ENCODE measurements at places on chromosomes 3 and 15.

- DNase-seq, result no peak
- no peaks in the 10 kb centered on the region for H3K27me3 ChIP-seq
- no peaks in the 10 kb centered on the region for H3K4me1 ChIP-seq
- no peak overlapping the region for H3K4me3 ChIP-seq
These were observed 20.0 kb upstream of the ZBTB47 start for GRCh38 chr3:42633544-42633943.

DNA sequence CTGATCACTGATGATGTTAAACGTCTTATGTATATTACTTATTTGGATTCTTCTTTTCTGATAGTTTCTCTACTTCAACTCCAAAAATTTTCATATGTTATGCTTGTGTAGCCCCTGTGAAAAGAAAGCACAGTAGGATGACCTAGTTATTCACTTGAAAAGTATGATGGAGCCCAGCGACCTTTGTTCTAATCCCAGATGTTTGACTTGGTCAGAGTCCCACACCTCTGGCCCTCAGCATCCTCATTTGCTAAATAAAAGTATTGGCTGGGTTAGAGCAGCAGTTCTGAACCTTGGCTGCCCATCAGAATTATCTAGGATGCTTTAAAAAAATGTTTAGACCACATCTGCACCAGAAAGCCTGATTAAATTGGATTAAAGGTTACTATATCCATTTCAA, 173.7 kb downstream of the ATG7 start:
- no peak overlapping the region for H3K4me3 ChIP-seq
- H3K36me3 ChIP-seq, result no peaks in the 10 kb centered on the region
- DNase-seq, result no peak
- no peaks in the 10 kb centered on the region for H3K27me3 ChIP-seq
- no peaks in the 10 kb centered on the region for H3K4me1 ChIP-seq

DNA sequence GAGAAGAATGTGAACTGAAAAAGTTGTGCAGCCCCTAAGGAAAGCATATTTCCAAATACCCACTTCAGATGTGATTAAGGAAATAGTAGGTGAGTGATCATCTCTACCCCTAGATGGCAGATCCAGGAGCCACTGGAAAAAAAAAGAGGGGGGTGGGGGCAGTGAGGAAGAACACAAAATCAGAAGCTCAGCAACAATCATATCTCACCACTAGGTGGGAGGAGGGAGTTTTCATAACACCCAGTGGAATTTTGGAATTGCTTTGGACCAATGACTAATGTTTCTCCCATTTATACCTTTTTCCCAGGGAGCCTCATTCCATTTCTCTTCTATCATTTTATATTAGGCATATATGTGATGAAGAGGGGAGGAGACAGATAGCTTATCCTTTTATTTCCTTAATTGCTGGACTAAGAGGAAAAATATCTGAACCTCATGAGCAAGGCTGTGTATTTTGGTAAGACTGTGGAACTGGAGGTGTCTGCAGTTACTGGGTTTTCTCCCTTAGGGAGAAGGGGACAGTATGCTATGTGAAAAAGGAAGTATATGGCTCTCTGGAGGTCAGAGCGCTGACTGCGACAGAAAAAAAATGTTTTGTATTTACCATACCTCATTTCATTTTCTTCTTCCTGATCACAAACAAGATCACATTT, 363.4 kb downstream of the GAP43 start:
- H3K36me3 ChIP-seq, result no peaks in the 10 kb centered on the region
- DNase-seq, result no peak
- no peaks in the 10 kb centered on the region for H3K4me1 ChIP-seq
- H3K4me3 ChIP-seq, result no peak overlapping the region

- DNase-seq, result no peak
- H3K4me3 ChIP-seq, result no peak overlapping the region
- H3K27ac ChIP-seq, result no peak overlapping the region
- peaks cover 37% of the 10 kb centered on the region for H3K4me1 ChIP-seq
These were observed 27.2 kb upstream of the TNFSF10 start for GRCh38 chr3:172550347-172550943.

DNA sequence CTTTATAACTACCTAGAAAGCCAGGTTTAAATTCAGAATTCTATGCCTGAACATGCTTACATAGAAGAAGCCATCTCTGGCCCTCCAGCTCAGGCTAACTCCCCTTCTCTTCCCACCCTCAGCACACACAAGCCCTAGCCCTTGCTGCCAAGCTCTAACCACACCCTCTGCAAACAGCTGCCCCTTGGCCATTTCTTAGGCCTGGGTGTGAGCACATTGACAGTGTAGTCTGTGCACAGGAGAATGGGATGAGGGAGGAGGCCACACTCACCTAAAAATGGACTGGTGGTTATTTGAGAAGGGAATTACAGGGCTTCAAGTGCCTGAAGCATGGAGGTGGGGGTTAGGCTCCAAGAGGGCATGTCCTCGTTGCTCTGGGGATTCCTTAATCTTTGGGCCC, 42.3 kb upstream of the SLC25A36 start:
- no peak for DNase-seq
- H3K4me1 ChIP-seq, result no peaks in the 10 kb centered on the region
- H3K4me3 ChIP-seq, result no peak overlapping the region
- H3K27ac ChIP-seq, result no peak overlapping the region

GRCh38 chr15:60648928-60649679, 170.2 kb upstream of the ICE2 start:
- no peaks in the 10 kb centered on the region for H3K36me3 ChIP-seq
- peaks cover 7% of the 10 kb centered on the region for H3K4me1 ChIP-seq
- H3K27me3 ChIP-seq, result no peaks in the 10 kb centered on the region
- H3K27ac ChIP-seq, result no peak overlapping the region
- no peak for DNase-seq
- no peak overlapping the region for H3K4me3 ChIP-seq

DNA sequence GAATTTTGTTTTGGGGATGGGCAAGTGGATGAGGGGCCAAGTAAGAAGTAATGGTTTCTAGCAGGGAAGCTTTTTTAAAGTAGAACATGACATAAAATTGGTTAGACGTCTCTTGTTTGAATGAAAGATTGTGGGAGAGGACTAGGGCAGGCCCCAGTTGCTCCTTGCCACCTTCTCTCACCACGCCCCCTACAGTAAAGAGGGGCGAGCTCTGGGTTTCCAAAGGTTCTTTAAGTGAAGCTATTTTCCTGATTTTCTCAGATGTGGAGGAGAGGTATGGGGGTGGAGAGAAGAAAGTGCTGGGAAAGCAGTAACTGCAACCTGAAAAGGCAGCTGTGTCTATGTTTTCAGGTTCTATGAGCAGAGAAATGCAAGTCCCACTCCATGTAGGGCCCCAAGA, 32.6 kb upstream of the SKIL start:
- H3K4me1 ChIP-seq, result no peaks in the 10 kb centered on the region
- H3K36me3 ChIP-seq, result no peaks in the 10 kb centered on the region
- H3K27ac ChIP-seq, result no peak overlapping the region
- no peaks in the 10 kb centered on the region for H3K27me3 ChIP-seq

- no peaks in the 10 kb centered on the region for H3K36me3 ChIP-seq
- H3K4me1 ChIP-seq, result no peaks in the 10 kb centered on the region
- DNase-seq, result no peak
- no peak overlapping the region for H3K27ac ChIP-seq
- H3K27me3 ChIP-seq, result no peaks in the 10 kb centered on the region
These were observed 912.7 kb downstream of the TUSC7 start for GRCh38 chr3:117622171-117622841.

DNA sequence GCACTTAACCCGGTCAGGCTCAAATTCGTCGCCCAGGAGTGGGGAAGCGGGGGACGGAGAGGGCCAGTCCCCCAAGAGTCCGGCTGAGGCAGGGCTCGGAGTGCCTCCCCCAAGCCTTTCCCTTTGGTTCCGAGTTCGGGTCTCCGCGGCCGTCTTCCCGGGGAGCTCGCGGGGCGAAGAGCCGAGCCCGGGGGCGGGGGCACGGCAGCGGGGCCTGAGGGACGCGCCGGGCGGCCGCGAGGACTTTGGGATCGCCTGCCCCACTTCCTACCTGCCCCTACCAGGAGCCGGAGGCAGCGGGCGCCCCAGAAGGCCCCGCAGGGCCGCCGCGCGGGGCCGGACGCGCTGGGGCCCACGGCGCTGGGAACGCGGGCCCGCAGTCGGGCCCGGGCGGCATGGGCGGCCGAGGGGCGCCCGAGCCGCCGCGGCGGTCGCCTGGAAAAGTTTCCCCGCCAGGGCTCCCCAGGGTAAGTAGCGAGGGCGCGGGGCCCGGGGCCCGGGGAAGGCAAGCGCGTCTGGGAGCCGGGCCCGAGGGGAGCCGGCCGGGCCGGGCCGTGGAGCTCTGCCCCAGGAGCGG, 2.8 kb downstream of the FURIN start:
- peaks cover 55% of the 10 kb centered on the region for H3K4me1 ChIP-seq
- peak overlapping the region; percentile 89 for H3K4me3 ChIP-seq
- H3K27me3 ChIP-seq, result no peaks in the 10 kb centered on the region
- peak overlapping the region; percentile 90 for H3K27ac ChIP-seq

DNA sequence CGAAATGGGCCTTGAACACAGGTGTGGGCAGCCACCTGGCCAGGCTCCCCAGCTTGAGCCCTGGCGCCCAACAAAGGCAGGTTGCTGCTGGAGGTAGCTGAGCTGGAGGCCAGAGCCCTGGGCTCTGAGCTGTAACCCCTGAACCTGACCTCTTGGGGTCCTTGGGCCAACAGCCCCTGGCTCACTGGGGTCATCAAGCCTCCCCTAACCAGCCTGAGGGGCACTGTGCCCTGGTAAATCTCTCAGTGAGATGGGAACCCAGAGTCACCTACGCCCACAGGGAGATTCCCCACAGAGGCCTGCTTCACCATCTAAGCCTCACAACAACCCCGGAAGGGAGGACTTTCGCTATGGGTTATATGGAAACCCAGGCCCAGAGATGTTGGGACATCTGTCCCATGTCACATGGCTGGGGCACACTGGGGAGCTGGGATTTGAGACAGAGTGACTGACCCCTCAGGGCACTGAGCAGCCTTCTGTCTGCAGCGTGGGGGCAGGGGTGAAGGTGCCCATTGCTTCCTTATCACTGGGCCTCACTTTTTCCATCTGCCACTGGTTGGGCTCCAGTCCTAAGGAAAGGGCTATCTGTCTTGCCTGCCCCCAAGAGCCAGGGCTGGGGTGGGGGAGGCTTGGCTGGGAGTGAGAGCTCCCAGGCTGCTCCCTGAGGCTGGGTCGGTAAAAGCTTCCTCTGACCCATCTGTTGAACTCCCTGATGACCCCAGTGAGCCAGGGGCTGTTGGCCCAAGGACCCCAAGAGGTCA, 59.1 kb downstream of the IQSEC1 start:
- no peak for DNase-seq
- H3K4me3 ChIP-seq, result no peak overlapping the region
- H3K27me3 ChIP-seq, result no peaks in the 10 kb centered on the region
- H3K27ac ChIP-seq, result peak overlapping the region; percentile 8
- H3K36me3 ChIP-seq, result no peaks in the 10 kb centered on the region
- no peaks in the 10 kb centered on the region for H3K4me1 ChIP-seq

DNA sequence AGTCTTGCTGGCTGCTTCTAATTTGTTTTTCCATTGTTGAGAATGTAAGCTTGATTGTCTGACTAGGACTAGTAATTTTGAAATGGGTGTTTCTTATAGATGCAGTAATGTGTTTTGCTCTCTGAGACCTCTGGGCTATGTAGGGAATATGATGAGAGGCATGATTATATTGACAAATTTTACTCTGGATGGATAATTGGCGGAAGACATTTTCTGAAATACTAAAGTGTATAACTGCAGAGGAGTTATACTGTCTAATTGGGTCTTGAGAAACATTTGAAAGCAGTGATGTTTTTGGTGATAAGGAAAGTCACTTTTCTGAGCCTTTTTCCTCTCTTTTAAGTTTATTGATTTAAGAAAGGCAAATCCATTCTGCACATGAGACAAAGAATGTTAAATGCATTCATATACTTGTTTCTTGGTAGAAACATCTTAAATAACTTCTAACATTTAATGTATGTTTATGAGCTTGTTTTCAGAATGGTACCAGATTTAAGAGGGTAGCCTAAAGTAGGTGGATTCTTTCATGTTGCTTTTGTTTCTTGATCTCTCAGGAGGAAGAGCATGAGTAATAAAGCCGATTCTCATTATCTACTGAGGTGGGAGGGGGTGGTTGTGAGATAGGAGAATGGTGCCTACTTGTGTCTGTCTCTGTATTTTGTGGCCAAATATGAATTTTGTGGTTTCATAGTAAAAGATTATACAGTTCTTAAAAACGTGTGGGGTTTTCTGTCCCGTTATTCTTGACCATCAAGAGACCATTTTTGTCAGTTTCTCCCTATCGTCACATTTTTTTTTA, 2.0 kb downstream of the ATP2C1 start:
- H3K27ac ChIP-seq, result no peak overlapping the region
- no peak overlapping the region for H3K4me3 ChIP-seq
- peaks cover 12% of the 10 kb centered on the region for H3K4me1 ChIP-seq
- H3K36me3 ChIP-seq, result no peaks in the 10 kb centered on the region
- DNase-seq, result no peak

- H3K36me3 ChIP-seq, result no peaks in the 10 kb centered on the region
- DNase-seq, result no peak
- H3K27me3 ChIP-seq, result no peaks in the 10 kb centered on the region
- no peak overlapping the region for H3K4me3 ChIP-seq
These were observed 48.4 kb downstream of the MCTP2 start for GRCh38 chr15:94279736-94280135.

DNA sequence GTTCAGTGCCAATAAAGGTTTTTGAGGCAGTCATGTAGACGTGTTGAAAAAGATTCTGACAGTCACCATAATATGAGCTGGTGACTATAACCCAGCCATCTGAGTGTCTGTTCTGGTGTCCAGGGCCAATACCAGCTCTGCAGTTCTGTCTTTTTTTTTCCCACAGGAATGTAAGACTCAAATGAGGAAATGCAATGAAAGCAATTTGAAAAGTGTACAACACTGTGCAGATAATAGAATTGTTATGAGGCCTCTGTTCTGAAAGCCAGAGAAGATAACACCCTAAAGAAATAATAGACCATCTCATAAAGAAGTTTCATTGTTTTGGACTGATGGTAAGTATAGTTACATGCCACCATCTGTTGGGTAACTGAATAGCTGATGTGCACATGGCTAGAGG, 57.1 kb downstream of the CLDN1 start:
- no peaks in the 10 kb centered on the region for H3K36me3 ChIP-seq
- H3K27ac ChIP-seq, result no peak overlapping the region
- no peak overlapping the region for H3K4me3 ChIP-seq
- H3K4me1 ChIP-seq, result no peaks in the 10 kb centered on the region

GRCh38 chr3:182244222-182244971, 532.7 kb downstream of the SOX2 start:
- H3K27ac ChIP-seq, result peak overlapping the region; percentile 8
- no peaks in the 10 kb centered on the region for H3K27me3 ChIP-seq
- H3K4me1 ChIP-seq, result peaks cover 3% of the 10 kb centered on the region
- H3K36me3 ChIP-seq, result no peaks in the 10 kb centered on the region

- H3K27me3 ChIP-seq, result no peaks in the 10 kb centered on the region
- no peak overlapping the region for H3K27ac ChIP-seq
- no peaks in the 10 kb centered on the region for H3K4me1 ChIP-seq
These were observed 57.8 kb downstream of the DTWD1 start for GRCh38 chr15:49678655-49679054.

GRCh38 chr3:103949693-103950092, 1417.0 kb upstream of the ALCAM start:
- no peaks in the 10 kb centered on the region for H3K27me3 ChIP-seq
- H3K27ac ChIP-seq, result no peak overlapping the region
- DNase-seq, result no peak
- H3K4me3 ChIP-seq, result no peak overlapping the region
- no peaks in the 10 kb centered on the region for H3K4me1 ChIP-seq
- H3K36me3 ChIP-seq, result no peaks in the 10 kb centered on the region
